Stimulated activated CD4-positive, alpha-beta T cell treated with anti-CD3 and anti-CD28 coated beads, Interleukin-2, amount 100 ng/mL, for 24 hours (primary cell): ENCODE measurements at places on chromosomes 1 and 21.

- DNase-seq, result no peak
Measured at GRCh38 chr1:1246577-1247340, at the start of gene C1QTNF12. Gene C1QTNF12 (minus strand): TSS chr1:1246722. CDS start chr1:1246690, 32 bp downstream.

GRCh38 chr1:145777357-145778145 lies 46.3 kb downstream of the RNF115 start:
- no peak for DNase-seq

GRCh38 chr1:177937931-177938330 lies 31.9 kb downstream of the SEC16B start:
- no peak for DNase-seq

DNA sequence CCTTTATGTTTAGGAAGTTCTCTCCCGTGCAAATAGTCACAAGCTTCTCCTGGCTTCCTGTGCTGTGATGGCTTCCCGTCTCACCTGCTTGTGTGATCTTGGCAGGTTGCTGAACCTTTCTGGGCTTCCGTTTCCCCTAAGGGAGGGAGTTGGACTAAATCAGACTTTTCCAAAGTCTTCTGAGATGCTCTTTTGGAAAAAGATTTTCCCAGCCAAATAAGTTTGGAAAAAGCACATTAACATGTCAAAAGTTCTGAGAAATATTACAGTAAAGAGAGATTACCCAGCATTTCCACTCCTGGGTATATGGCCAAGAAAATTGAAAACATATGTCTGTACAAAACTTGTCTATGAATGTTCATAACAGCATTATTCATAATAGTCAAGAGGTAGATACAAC lies 36.0 kb upstream of the TENT5C start:
- DNase-seq, result no peak

GRCh38 chr1:232033285-232033684 lies 406.7 kb downstream of the DISC1 start:
- DNase-seq, result no peak

GRCh38 chr1:78277253-78277652 lies 213.5 kb upstream of the PTGFR start:
- DNase-seq, result no peak

- DNase-seq, result no peak
Measured at GRCh38 chr1:158203693-158204457, 23.2 kb downstream of the CD1D start.

- DNase-seq, result no peak
Measured at GRCh38 chr1:200762089-200762488, 23.4 kb downstream of the CAMSAP2 start.

GRCh38 chr1:117970252-117970651 lies 40.7 kb downstream of the WDR3 start:
- no peak for DNase-seq

GRCh38 chr1:109160071-109160840 lies 46.3 kb downstream of the ELAPOR1 start:
- DNase-seq, result no peak

DNA sequence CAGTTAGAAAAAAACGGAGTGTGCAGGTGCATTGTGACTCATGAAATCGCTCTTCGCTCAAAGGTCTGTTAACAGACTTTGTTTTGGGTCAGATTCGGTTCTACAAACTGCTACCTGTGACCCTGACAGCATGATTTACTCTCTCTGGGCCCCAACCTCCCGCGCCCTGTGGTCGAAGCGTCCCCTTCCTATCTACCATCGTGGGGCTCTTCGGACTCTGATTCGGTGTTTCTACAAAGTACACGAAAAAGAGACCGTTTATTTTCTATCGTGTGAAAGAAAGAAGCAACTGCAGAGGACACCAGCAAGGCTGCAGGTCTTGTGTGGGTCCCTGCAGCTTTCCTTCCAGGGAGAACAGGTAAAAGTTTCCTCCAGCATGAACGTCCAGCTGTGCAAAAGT lies 29.4 kb upstream of the SLC19A1 start:
- DNase-seq, result no peak

GRCh38 chr1:221408117-221408803 lies 333.6 kb downstream of the DUSP10 start:
- DNase-seq, result no peak

- no peak for DNase-seq
Measured at GRCh38 chr1:58629031-58629462, 52.0 kb upstream of the TACSTD2 start.

DNA sequence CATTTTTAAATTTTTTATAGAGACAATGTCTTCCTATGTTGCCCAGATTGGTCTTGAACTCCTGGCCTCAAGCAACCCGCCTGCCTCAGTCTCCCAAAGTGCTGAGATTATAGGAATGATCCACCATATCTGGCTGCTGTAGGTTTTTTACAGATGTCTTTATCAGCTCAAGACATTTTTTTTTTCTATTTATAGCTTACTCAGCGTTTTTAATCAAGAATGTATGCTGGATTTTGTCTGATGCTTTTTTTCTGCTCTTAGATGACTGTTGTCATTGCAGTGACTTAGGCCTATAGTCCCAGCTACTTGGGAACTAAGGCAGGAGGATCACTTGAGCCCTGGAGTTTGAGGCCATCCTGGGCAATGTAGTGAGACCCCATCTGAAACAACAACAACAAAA lies 72.5 kb downstream of the POFUT2 start:
- DNase-seq, result no peak

- DNase-seq, result peak; percentile 14
Measured at GRCh38 chr1:232377494-232377770, 252.5 kb downstream of the SIPA1L2 start.

DNA sequence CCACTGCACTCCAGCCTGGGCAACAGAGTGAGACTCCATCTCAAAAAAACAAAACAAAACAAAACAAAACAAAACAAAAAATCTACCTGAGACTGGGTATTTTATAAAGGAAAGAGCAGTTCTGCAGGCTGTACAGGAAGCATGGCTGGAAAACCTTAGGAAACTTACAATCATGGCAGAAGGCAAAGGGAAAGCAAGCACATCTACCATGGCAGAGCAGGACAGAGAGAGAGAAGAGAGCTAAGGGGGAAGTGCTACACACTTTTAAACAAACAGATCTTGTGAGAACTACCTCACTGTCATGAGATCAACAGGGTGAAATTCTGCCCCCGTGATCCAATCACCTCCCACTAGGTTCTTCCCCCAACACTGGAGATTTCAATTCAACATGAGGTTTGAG lies 198.3 kb upstream of the SAMSN1 start:
- DNase-seq, result no peak

DNA sequence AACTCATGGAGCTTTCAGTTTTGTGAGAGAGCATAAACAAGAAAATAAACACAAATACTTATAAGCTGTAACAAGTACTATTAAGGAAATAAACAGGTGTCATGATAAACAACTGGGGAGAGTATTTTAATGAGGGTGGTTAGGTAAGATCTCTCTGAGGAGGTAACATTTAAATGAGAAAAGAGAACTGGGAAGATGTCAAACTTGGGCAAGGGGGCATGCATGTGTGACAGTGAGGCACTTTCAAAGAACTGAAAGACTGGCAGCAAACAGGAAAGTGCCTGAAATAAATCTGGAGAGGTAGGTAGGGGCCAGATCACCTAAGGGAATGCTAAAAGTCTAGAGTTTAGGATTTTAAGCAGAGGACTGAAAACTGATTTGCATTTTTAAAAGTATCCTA lies 37.8 kb downstream of the NSL1 start:
- no peak for DNase-seq

- DNase-seq, result peak; percentile 62
Measured at GRCh38 chr1:8661185-8662110, 156.0 kb downstream of the RERE start.

GRCh38 chr1:90708826-90709225 lies 8.3 kb downstream of the BARHL2 start:
- no peak for DNase-seq

DNA sequence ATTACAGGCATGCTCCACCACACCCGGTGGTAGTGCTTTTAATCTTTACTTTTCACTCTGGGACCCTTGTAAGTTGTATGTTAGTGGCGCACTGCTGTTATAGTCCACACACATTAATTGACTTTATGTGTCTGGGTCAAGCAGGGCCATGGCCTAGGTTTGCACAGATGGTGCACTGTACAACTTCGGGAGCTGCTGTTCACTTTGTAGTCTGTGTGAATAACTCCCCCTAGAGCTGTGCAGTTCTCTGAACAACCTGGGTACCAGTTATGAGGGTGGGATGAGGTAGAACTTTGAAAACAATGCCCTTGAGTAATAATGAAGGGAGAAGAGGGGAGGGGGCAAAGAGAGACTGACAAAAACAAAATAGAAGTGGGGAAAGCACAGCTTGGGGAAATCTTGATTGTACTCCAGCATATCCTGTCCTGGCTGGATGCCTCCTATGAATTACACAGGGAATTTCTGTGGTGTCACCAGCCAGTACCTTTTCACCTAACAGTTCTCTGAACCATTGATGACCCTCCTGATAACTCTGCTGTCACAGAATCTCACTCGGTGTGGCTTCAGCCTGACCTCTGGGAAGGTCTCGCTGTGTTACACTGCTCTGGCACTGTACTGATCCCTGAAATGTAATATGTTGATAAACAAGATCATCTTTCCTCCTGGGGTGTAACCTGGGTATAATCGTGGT lies 2.2 kb downstream of the PTGFRN start:
- no peak for DNase-seq

GRCh38 chr1:95982711-95983110 lies 738.9 kb upstream of the PTBP2 start:
- no peak for DNase-seq

GRCh38 chr1:76337542-76338219 lies 263.1 kb downstream of the ST6GALNAC3 start:
- DNase-seq, result no peak

DNA sequence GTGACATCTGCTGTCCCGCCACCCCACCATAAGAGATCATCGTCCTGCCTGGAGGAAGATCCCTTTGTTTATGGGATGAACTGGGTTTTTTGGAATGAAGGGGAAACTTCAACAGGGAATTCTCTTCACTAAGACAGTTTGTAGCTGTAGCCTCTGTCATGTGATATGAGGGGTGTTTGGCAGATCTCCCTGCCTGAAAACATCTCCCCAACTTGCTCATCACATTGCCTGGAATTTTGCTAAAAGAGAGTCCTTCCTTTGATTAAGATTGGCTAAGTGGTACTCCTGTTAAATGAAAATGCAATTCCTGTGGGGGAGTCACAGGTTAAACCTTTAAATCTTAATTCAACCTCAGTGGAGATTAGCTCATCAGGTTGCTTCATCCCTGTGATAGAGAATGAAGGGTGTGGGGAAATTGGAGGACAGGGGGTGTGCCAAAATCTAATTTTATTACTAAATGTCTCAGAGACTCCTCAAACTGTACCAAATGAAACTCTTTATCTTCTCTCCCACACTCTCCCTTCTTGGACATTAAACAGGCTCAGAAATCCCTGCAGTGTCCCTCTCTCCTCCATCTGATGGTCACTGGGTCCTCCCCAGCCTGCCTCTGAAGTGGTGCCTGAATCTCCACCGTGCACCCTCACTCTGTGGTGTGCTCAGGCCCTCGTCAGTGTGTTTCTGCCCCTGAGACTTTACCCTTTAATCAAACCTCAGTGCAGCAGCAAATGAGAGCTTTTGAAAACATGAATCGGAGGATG lies 54.8 kb downstream of the IER5 start:
- no peak for DNase-seq

GRCh38 chr1:28313702-28314546 lies 14.9 kb upstream of the MED18 start:
- DNase-seq, result no peak

DNA sequence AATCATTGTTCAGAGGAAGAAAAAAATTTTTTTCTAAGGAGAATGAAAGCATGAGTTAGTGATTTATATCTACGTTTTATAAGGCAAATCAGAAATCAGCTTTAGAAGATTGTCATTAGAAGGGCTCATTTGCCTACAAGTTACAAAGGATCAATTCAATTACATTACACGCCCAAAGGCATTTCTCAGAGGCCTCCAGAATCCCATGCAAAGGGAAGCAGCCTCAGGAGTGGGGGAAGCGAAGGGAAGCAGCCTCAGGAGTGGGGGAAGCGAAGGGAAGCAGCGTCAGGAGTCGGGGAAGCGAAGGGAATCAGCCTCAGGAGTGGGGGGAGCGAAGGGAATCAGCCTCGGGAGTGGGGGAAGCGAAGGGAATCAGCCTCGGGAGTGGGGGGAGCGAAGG lies 206.2 kb downstream of the GREM2 start:
- DNase-seq, result no peak

GRCh38 chr21:46294647-46295176 lies 8.6 kb downstream of the YBEY start:
- DNase-seq, result no peak

DNA sequence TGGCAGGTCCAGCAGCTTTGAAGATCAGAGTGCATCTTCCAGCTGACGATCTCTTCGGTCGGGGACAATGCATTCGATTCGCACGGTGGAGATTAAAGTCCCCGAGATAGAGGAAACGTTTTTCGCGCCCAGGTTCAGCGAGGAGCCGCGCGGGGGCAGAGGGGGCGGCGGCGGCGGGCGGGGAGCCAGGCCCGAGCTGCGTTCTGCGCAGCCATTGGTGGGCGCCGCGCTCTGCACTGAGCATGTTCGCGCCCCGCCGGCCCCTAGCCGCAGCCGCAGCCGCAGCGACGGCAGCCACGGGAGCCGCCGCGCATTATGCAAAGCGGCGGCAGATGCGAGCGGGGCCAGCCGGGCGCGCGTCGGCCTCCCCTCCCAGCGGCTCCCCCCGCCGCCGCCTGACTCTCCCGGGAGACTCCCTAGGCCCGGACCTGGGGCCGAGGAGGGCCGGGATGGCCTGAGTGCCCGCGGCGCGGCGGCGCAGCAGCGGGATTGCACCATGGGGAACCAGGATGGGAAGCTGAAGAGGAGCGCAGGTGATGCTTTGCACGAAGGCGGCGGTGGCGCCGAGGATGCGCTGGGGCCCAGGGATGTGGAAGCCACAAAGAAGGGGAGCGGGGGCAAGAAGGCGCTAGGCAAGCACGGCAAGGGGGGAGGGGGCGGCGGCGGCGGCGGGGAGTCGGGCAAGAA lies at the start of gene FMN2:
FMN2 (plus strand) TSS at position 270 of the 687 bp plus-strand sequence; CDS start at position 497, 227 bp downstream.
- no peak for DNase-seq

GRCh38 chr21:42648606-42649005 lies 4.8 kb upstream of the PDE9A start:
- no peak for DNase-seq

DNA sequence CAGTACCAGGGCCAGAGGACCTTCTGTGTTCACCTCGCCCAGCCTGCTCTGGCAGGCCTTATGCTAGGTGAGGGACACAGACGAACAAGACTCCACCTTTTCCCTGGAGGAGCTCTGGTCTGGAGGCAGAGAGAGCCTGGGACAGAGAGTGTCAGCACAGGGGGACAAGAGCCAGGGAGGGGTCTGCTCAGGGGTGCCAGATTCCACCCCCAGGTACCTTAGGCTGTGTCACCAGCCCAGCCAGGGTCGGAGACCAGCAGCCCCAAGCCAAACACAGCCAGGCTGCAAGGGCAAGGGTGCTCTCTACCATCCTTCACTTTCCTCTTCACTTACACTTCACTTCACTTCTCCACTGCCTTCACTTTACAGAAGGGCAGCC lies 4.3 kb upstream of the LRP8 start:
- no peak for DNase-seq

GRCh38 chr1:71435951-71436350 lies 355.1 kb upstream of the ZRANB2 start:
- no peak for DNase-seq

DNA sequence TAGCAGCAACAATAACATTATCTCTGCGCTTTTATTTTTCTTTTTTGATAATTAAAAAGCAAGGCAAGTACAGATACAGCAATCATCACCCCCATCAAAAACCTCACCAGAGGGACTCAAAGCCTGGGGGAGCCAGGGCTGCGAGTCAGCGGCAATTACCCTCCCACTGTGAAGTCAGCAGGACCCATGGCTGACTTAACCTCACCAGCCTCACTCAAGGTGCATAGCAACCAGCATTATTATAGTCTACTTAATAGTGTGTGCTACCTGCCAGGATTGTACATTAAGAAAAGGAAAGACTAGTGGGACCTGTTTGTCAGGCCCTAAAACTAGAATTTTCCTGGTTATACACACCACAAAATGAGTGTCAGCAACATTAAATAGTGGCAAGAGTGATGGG lies 28.9 kb upstream of the SERBP1 start:
- no peak for DNase-seq
